ENCODE measurements at places on chromosomes 11 and 22.

DNA sequence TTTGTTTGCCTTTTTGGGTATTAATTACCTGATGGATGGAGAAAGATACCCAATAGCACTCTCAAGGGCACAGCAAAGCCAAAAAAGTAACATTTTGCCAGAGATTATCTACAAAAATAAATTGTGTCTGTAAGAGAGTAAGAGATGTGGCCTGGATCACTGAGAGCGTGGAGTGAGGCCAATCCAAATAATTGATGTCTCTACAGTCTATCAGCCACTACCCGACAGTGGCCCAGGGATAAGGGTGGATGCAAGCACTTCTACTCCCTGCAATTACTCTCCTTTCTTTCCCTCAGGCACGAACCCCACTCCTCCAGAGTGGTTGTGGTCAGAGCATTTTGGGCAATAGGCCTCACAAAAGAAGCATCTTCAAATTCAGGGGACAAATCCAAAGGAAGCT is 92.3 kb upstream of the ZC3H12C start:
- DNase-seq = no peak

DNA sequence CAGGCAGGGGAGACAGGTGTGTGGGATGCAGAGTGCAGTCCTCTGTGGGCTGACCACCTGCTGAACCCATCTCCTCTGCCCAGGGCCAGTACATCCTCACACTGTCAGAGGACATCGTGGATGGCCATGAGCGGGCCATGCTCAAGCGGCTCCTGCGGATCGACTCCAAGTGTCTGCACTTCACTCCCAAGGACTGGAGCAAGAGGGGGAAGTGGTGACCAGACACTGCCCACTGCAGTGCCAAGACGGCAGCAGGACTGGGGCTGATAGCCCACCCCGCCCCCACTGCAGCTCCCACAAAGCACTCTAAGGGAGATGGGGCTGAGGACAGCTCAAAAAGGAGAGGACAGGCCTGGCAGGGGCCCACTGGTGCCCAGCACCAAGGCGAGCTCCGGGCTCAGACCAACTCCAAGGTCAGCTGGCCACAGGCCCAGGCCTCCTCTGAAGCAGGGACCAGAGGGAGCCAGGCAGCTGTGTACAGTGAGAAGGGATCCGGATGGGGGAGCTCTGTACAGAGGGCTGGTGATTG is 1.6 kb downstream of the RNASEH2C start:
- no peak for DNase-seq

DNA sequence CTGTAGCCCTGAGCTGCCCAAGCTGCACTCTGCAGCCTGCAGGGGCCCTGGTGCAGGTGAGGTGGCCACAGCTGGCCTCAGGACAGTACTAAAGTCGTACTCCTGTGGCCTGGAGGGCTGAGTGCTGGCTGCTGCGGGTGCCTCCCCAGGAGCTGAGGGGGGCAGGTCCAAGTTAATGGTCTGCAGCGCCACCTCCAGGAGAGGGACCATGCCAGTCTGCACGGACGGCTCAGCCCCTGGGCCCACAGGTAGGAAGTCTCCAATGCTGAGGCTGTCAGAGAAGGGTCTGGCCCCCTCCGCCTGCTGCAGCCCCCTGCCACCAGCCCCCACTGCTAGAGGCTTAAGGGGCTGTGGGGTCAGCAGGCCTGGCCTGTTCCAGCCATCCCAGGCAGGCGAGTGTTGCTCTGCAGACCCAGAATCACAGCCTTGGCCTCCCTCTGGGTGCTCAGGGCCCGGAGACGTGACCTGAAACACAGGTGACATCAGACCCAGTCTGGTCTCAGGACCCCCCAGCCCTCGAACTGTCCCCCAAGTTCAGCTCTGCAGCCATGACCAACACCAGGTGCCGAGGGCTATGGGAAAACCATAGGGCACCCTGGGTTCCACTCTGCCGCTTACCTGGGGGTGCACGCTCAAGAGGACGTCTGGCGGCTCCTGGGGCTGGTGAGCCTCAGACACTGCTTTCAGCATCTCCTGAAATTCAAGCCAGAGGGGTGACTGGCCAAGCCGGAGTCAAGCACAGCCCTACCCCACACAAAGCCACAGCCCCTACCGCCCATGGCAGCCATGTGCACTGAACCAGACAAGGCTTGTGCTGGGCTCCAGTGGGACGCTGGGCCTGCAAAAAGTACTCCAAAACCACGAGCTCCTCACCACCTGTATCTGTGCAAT is 20.8 kb downstream of the SELENOO start:
- no peak for DNase-seq

DNA sequence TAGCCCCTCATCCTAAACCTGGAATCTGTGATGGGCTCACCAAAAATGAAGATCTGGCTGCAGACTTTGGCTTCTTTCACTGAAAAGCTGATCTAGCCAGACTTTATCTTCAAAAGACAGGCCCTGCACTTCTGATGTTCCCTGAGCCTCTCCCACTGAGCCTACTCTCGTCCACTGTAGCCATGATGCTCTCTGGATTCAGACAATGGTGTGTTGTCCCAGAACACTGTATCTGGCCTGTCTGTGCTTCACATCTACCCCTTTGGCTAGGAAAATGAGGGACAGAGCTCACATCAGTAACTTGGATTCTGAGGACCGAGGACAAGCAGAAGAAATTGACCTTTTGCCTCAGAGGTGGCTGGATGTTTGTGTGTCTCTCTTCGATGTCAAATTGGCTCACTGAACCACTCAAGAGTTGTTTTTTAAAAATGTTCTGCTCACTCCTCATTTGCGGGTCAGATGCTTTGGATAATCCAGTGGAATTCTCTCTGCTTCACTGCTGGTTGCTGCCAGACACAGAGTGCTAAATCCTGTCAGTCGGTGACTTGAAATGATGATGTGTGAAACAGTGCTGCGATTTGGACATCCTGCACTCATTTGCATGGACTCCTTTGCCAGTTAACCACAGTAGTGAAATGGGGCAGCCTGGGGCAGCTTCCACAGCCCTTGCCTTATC is 67.5 kb downstream of the ARFGAP2 start:
- no peak for DNase-seq
